Right ventricle myocardium superior (tissue), 1 donor: ENCODE measurements at places on chromosomes 5 and 9.
A peak's percentile ranks its signal among the peaks of the same experiment; 100 is the strongest.

- no peak for DNase-seq
Measured at GRCh38 chr5:110351430-110351829, 375.0 kb downstream of the TMEM232 start.

GRCh38 chr5:112830378-112830777 lies 30.7 kb upstream of the SRP19 start:
- no peak for DNase-seq

- no peak for DNase-seq
Measured at GRCh38 chr9:18542837-18543405, 69.0 kb downstream of the ADAMTSL1 start.

- DNase-seq = no peak
Measured at GRCh38 chr9:136899196-136899595, 12.9 kb downstream of the TRAF2 start.

GRCh38 chr9:72427801-72428200 lies 62.8 kb upstream of the ZFAND5 start:
- DNase-seq = no peak

GRCh38 chr9:110742741-110743371 lies 74.3 kb downstream of the MUSK start:
- no peak for DNase-seq

DNA sequence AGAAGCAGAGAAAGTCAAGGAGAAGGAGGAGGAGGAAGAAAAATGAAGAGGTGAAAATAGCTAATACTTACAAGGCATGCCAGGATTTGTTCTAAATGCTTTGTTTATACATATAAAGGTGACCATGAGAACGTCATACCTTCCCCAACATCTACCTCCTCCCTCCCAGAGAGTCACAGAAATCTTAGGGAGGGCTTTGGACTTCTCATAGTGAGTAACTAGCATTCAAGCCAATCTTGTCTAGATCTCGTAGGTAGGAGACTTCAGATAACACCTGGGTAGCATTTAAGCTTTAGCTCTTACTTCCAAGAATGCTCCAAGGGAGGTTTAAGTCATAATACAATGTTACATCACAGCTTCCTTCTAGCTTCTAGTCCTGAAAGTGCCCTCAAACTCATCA lies 36.5 kb upstream of the GPBP1 start:
- DNase-seq = no peak

GRCh38 chr5:173720953-173721600 lies 104.6 kb upstream of the BOD1 start:
- DNase-seq = no peak

GRCh38 chr5:34586117-34586885 lies 69.8 kb upstream of the RAI14 start:
- no peak for DNase-seq

GRCh38 chr5:62011089-62011664 lies 294.8 kb upstream of the KIF2A start:
- no peak for DNase-seq

- DNase-seq = no peak
Measured at GRCh38 chr5:107168086-107168485, 502.7 kb downstream of the EFNA5 start.

DNA sequence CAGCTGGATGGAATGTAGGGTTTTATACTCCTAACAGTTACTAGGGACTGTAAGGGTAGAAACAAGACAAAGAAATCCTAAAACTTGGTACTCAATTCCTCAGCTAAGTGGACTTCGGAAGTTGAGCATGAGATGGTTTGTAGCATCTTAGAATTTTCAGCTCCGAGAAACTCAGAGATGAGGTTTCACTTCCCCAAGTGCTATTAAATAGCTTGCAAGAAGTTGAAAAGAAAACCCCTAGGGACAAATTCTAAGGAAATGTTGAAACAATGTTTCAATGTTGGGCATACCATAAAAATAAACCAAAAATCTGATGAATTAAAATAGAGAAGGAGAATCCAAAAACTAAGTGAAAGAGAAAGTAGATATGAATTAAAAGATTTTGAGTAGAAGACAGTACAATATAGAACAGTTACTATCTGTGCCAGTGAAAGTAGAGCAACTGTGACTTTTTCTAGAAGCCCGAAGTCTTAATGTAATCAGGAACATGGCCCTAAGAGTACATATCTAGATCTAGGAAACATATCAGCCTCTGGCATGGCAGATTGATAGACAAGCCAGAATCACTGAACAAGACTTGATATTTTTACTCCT lies 308.6 kb upstream of the RGMB start:
- DNase-seq = no peak

GRCh38 chr5:159641371-159642039 lies 274.8 kb upstream of the ADRA1B start:
- peak; percentile 57 for DNase-seq

DNA sequence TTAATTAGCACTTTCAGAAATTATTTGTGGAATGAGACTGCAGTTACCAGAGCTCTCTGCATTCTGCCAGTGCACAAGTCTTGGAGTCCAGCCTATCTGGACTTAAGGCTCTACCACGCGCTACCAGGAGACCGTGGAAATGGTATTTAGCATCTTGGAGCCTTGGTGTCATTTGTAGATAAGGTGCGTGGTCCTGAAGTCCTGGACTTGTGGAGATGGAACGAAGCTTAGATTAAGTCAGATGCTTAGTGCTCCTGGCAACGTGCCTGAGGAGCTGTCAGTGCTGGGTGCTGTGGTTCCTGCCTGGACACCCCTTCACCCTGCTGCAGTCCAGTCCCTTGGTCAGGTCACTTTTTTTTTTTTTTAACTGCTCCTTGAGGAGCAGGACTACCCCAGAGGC lies 59.7 kb downstream of the RCL1 start:
- DNase-seq = no peak

DNA sequence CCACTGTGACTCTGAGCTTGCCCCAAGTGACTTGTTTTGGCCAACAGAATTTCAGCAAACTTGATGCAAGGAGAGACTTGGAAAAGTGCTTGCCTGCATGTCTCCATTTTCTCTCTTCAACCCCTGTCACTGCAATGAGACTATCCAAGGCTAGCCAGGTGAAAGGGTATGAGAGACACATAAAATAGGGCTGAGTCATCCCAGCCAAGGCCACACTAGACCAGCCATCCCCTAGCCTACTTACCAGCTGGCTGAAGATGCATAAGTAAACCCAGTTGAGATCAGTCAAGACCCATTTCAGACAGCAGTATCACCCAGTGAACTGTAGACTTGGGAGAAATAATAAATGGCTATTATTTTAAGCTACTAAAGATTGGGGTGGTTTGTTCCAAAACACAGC lies 52.9 kb upstream of the VLDLR start:
- DNase-seq = no peak

GRCh38 chr5:35073160-35073559 lies 25.4 kb upstream of the AGXT2 start:
- no peak for DNase-seq

- peak; percentile 100 for DNase-seq
Measured at GRCh38 chr5:177425801-177426565, 493 bp upstream of the GRK6 start.

DNA sequence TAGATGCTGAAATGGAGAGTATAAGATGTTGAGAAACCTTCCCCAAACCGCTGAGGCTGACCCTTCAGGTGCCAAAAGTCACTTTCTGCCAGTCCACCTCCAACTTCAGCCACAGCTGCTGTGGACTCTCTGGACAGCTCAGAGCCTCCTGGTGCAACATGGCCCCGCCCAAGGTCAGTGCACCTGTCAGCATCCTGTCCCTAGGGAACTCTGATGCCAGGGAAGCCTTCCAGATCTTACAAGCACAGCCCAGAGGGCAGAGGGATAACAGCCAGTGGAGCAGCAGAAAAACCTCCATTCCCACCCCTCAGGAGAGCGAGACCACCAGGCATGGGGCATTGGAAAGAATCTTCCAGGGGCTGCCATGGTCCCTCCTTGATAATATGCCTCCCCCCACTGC lies 10.5 kb upstream of the PTGES2 start:
- DNase-seq = peak; percentile 15

DNA sequence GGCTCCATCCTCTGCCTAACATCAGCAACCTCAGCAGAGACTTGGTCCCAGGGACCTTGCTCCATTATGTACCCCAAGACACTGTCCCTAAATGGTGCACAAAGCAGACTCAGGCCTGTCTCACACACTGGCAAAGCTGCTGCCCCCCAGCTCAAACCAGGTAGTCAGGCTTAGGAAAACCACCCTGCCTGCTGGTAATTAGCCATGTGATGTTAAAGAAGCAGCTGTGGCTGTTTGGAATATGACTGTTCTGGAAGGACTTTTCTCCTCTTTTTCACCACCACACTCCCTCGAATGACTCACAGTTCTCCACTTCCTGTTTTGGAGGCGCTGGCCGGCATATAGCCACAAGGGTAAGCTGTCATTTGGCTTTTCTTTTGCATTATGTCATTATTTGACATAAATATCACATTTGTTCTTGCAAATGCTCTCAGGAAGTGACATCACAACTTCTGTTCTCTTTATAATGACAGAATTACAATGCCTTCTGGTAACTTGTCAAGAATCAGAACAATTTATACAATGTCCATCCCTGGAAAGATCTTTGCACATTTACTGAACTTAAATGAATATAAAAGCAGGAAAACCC lies 113.9 kb downstream of the SUSD1 start:
- DNase-seq = peak; percentile 70

GRCh38 chr5:125316915-125317535 lies 570.6 kb upstream of the ZNF608 start:
- no peak for DNase-seq

- no peak for DNase-seq
Measured at GRCh38 chr5:143309661-143310431, 93.6 kb downstream of the NR3C1 start.

DNA sequence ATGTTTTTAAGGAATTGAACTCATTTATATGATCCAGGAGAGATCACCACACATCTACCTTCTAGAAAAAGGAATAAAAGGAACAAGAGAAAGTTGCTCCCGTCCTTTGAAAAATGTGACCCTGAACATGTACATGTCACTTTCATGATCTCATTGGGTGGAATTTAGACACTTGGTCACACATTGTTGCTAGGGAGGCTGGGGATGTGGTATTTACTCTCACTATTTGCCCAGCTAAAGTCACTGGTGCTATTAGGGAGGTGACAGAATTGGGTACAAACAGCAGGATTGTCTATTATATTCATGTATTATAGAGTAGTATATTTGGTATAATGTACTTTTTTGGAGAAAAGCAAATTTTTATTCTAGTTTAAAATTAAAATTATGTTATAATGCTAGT lies 2.1 kb upstream of the CDH10 start:
- DNase-seq = no peak

DNA sequence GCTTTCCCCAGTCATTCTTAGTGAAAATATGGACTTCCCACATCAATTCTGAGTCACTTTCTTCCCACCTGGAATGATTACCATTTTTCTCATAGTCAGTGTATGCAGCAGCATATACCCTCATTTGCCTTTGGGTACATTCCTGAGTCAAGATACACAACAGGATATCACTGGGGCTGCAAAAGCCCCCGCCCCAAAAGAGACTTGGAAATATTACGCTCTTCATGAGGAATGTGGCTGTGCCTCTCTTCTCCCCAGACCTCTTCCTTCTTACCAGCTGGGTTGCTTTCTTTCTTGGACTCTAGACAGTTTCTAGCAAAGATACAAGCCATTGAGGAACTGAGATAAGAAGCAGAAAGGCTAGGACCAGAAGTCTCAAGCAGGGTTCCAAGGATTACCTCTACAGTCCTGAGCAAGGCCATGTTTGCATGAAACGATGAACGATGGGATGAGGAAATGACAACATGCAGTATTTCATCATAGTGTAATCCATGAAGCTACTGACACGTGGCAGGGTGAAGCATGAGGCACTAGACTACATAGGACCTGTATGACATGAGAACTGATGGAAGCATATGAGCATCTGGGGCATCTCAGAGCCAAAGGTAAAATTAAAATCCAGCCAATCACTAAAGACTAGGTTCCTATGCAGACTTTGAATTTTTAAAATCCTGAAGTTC lies 218.1 kb downstream of the RAB3C start:
- no peak for DNase-seq

- DNase-seq = no peak
Measured at GRCh38 chr5:8825139-8825757, 720.6 kb downstream of the SEMA5A start.

DNA sequence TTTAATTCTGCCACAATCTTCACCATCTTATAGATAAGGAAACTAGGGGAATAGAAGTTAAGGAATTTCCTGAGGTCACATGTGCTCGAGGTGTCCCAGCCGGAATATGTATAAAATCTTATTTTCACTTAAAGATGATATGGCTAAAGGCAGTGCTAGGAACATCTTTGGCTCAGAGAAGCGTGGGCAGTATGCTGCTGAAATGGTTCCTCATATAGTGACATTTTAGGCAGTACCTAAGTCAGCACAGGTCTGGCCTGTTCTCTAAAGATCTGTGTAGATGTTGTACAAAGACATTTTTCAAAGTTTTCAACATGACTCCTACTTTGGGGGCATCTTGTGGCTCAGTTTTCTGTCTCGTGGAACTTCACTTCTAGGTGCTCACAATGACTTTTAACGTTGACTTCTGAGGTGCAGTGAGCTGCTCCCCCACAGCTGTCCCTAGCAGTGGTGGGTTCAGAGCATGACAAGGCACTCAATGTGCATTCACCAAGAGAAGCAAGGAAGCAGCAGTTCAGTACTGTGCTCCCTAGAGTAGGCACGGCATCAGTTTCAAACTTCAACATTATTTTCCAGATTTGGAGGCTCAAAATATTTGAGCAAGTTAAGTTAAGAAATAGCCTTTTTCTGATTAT lies 40.3 kb downstream of the TNFAIP8 start:
- DNase-seq = no peak

DNA sequence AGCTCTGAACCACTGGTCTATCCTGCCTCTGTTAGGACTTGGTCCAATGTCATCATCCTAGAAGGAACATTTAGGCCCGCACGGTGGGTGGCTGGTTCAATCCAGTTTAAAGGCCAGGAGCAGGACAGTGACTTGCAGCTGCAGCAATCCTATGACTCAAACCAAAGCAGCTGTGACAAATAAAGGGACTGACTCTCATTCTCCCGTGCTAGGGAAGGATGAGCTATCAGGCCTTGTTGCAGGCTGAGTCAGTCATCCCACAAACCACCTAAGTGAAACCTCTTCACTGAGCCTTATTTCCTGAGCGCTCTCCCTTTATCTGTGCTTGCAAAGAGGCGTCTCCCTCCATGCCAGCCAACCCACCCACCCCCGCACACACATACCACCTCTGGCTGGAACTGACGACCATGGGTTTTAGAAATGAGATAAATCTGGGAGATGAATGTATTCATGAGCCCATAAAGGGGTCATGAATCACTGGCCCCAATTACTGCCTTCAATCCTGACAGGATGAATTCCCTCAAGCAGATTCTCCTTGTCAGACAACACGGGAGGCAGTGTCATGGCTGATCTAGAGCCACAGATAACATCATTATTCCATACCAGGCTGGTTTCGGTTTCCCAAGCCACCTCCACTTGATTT lies 93.4 kb downstream of the KCNIP1 start:
- no peak for DNase-seq

GRCh38 chr9:134375011-134375390 lies 48.7 kb downstream of the RXRA start:
- DNase-seq = peak; percentile 84

GRCh38 chr9:115668521-115668920 lies 485.1 kb upstream of the PAPPA start:
- DNase-seq = no peak

GRCh38 chr9:134948149-134948548 lies 30.4 kb upstream of the FCN1 start:
- no peak for DNase-seq
